ENCODE measurements at places on chromosomes 1 and 21.

DNA sequence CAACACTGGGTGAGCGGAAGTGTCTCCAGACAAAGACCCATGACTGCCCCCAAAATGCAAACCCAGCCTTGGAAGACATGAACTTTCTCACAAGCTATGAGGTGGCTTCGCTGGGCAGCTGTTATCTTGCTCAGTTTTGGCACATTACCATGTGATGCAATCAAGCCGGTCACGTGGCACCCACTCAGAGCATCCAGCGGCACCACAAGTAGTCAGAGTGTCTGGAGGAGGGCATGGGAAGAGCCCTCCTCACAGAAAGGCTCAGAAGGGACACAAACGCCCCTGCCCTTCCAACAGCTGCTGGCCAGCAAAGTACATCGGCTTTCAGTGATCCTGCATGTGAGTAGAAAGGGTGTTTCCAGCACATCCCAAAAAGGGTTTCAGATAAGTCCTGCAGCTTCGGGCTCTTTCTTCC lies 145.5 kb upstream of the IRF2BP2 start:
- peak; percentile 91 for DNase-seq

GRCh38 chr1:211017075-211017718 lies 116.8 kb downstream of the KCNH1 start:
- no peak for DNase-seq

GRCh38 chr1:174726167-174726879 lies 273.4 kb upstream of the CACYBP start:
- no peak for DNase-seq

GRCh38 chr1:48676376-48676775 lies 100.3 kb downstream of the BEND5 start:
- no peak for DNase-seq

- no peak for DNase-seq
Measured at GRCh38 chr1:238396140-238396539, 505.4 kb upstream of the ZP4 start.

- DNase-seq: peak; percentile 85
Measured at GRCh38 chr1:108732398-108732797, 14.1 kb upstream of the STXBP3 start.

- no peak for DNase-seq
Measured at GRCh38 chr1:163585796-163586195, 264.0 kb downstream of the NUF2 start.

DNA sequence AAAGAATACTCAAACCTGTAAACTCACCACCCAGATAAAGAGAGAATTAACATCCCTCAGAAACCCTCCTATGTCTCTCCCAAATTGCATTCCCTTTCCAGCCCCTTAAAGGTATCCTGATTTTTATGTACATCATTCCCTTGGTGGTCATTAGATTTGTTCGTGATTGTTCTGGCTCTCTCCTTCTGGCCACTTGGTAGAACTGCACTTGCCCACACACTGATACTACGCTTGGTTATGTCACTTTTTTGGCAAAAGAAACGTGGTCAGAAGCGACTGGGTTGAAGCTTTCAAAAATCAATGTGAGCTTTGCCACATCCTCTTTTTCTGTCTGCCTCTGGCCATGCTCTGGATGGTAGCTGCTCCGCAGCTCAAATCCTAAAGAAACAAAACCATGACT lies 76.3 kb downstream of the KRTAP19-8 start:
- no peak for DNase-seq

GRCh38 chr1:182662121-182662890 lies 22.1 kb downstream of the RGS8 start:
- no peak for DNase-seq

DNA sequence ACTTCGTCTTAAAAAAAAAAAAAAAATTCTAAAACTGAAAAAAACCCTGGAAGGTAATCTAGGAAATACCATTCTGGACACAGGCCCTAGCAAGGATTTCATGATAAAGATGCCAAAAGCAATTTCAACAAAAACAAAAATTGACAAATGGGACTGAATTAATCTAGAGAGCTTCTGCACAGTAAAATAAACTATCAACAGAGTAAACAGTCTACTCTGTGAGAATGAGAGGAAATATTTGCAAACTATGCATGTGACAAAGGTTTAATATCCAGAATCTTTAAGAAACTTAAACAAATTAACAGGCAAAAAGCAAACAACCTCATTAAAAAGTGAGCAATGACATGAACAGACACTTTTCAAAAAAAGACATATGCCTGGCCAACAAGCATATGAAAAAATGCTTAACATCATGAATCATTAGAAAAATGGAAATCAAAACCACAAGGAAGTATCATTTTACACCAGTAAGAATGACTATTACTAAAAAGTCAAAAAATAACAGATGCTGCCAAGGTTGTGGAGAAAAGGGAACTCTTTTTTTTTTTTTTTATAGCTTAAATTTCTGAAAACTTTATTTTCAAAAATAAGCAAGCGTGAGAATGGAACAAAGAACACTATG lies 29.4 kb upstream of the RNPC3 start:
- DNase-seq: no peak

GRCh38 chr1:235741294-235741693 lies 91.7 kb upstream of the GNG4 start:
- no peak for DNase-seq

DNA sequence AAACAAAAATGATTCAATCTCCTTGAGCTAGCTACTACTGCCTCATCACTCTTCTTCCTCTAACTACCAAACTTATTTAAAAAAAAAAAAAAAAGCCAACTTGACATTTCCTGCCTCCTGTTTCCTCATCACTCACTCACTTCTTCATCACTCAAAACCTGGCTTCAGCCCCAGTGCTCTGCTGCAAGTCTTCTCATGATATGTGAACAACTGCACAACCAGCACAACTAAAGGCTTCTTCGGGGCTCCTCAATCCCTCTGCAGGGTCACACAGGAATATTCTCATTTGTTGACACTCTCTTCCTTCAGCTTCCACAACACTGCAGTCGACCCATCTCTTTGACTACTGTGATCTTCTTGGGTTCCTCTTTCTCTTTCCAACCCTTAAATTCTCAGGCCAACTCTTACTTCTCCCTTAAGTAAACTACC lies 7.6 kb downstream of the MTF1 start:
- peak; percentile 64 for DNase-seq

GRCh38 chr1:218705391-218705790 lies 360.3 kb downstream of the TGFB2 start:
- DNase-seq: no peak

- DNase-seq: no peak
Measured at GRCh38 chr1:182563095-182563494, 26.0 kb downstream of the RNASEL start.

DNA sequence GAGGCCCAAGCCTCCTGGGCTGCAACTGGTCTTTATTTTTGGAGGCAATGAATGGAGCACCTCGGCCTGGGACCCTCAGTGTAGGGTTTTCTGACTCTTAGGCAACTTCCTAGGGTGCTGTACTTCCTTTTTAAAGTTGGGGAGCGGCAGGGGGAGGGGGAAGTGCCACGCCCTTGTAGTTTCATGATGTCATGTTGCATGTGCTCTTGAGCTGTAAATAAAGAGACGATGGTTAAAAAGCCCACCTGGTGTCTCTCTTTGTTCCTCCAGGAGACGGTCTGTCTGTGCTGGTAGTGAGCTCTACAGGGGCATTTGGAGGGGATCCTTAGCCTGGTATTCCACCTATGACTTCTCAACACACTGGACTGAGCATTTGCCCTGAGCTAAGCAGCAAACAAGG lies 10.3 kb upstream of the AGTRAP start:
- DNase-seq: peak; percentile 46

DNA sequence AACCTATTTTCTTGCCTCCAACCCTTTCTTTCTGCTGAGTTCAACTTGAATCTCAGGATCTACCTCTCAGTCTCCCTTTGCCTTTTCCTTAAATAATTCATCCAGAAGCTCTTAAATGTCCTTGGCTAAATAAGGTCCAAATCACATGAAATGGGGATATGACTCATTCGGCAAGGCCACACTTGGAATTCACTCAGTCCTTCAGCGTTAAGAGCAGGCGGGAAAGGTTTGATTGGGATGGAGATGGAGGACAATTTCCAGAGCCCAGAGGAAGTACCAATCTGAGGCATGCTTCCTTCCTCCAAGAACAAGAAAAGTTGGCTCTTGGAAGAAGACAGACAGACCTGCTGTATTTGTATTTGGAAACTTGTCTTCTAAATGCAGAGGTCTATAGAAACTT lies 128.5 kb downstream of the PROX1 start:
- DNase-seq: no peak

DNA sequence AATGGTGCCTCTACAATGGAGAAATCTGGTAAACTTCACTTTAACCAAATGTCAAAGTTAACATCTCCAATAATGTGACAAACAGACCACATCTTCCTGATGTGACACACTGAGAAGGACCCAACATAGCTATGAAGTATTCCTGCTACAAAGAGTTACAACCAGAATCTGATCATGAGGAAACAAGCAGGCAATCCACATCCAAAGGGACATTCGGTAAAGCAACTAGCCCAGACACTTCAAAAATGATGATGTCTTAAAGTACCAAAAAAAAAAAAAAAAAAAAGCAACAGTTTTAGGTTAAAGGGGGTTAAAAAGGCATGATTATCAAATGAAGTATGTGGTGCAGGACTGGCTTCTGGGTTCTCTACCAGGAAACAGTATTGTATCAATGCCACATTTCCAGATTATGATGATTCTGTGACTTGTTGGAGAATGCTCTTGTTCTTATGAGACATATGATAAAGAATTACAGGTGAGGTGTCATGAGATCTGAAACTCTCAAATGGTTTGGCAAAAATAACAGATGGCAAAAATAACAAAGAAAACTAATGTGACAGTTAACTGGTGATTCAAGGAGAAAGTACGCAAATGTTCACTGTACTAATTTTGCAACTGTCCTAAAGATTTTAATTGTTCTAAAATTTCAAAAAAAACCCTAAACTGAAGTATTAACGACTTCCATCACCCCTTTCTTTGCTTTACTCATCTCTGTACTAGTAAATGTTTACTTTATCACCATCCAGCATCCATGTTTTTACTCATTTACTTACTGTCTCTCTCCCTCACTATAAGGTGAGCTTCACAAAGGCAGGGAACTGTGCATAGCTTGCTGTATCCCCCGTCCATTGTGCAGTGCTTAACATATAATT lies 2.8 kb downstream of the CD58 start:
- DNase-seq: no peak

- no peak for DNase-seq
Measured at GRCh38 chr1:108158893-108159453, 41.2 kb downstream of the SLC25A24 start.

- DNase-seq: peak; percentile 93
Measured at GRCh38 chr21:37916310-37917051, at the start of gene KCNJ6. Gene KCNJ6, minus strand, starts transcription at chr21:37916457. Its CDS starts 75,775 bp downstream, at chr21:37840682.

DNA sequence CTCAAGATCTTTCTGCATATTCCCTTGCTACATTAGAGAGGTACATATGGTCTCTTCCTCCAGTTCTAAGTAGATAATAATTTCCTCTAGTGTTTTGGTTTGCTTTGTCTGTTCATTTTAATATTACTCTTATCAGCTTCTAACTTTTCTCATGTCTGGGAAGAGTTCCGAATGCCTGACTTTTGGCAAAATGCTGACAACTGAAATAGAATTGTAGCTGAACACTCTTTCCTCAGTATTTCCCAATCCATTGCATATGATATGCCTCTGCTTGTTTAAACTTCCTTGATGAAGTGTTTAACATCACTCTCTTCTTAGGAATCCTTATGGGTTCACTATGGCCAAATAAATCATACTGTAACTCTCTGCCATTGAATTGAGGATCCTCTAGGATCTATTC lies 1510.1 kb downstream of the MRPL39 start:
- DNase-seq: no peak

DNA sequence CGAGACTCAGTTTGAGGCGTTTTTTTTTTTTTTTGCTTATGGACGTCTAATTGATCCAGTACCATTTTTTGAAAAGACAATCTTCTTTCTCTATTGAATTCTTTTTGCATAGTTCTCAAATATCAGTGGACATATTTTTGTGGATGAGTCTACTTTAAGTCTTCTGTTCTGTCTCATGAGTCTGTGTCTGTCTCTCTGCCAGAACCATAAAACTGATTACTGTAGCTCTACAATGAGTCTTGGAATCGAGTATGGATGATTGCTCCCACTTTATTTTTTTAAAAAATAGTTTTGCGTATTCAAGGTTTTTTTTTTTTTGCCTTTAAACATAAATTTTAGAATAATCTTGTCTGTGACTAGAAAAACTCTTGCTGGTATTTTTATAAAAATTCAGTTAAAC lies 323.5 kb downstream of the ZNF326 start:
- no peak for DNase-seq

GRCh38 chr21:33950431-33951079 lies 35.0 kb upstream of the ATP5PO start:
- DNase-seq: no peak

GRCh38 chr1:170720661-170721060 lies 56.7 kb downstream of the PRRX1 start:
- no peak for DNase-seq

DNA sequence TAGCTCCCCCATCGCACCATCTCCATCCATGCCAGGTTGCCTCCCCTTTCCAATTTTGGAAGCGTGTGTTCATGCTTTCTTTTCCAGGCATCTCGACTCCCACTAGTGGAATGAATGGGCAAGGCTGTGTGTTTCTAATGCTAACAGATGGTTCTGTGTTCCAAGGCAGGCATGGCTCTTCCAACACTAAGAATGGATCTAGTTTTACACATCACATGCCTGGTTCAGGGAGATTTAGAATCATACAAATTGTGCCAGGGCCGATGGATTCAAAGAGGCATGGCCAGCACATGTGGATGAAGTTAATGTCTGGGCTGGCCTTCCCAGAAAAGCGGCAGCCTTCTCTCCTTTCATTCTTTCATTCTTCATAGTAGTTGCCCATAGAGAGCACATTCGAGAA lies 438.7 kb downstream of the PRDM2 start:
- DNase-seq: no peak

- DNase-seq: no peak
Measured at GRCh38 chr1:94515296-94515947, 26.1 kb downstream of the F3 start.

- no peak for DNase-seq
Measured at GRCh38 chr1:84538599-84538998, 32.2 kb upstream of the GNG5 start.

GRCh38 chr1:175417316-175417715 lies 224.7 kb upstream of the KIAA0040 start:
- DNase-seq: no peak

DNA sequence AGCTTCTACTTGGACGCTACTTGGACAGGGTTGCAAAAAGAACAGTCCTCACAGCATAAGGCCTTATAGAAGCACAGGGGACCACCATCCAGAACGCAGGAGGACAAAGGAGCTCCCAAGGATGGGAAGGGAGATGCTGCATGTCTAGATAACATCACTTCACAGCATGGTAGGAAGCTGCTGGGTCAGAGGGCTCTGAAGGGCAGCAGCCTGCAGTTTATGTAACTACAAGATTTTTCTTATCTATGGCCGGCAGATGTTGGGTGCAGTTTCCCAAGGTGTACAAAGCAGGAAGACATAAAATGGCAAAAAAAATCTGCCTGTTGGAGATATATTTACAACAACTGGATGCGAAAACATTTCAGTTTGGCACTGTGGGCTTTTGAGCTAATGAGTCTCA lies 45.3 kb upstream of the SLC5A9 start:
- no peak for DNase-seq

GRCh38 chr1:193747579-193747978 lies 561.2 kb upstream of the B3GALT2 start:
- no peak for DNase-seq

All from osteoblast (primary cell).